ENCODE measurements at places on chromosomes 6 and 20.

GRCh38 chr6:168968228-168968627 is 285.4 kb downstream of the THBS2 start:
- DNase-seq, result peak; percentile 81

- DNase-seq, result peak; percentile 80
Measured at GRCh38 chr6:39361657-39362486, 39.4 kb upstream of the KCNK16 start.

- no peak for DNase-seq
Measured at GRCh38 chr6:69985180-69985579, 118.8 kb downstream of the COL19A1 start.

- DNase-seq, result no peak
Measured at GRCh38 chr6:76166874-76167273, 94.4 kb upstream of the IMPG1 start.

- peak; percentile 91 for DNase-seq
Measured at GRCh38 chr20:50186151-50186885, 4.3 kb upstream of the CEBPB start.

DNA sequence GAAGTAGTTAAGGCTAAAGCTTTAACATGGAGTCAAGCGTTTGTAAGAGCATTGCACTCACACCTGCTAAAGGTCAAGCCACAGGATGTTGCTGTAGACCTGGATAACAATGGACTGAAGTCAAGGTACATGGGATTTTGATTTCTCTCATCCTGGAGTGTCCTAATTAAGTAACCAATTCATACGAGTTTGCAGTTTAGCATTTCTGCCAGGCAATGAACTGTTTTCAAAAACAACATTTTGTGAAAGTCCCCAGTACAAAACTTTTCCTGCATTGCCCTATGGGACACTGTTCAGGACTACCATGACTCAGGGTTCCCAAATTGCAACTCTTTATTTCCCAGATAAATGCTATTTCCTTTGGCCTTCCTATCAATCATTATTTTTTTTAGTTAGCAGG is 17.4 kb upstream of the SIRPB1 start:
- no peak for DNase-seq

DNA sequence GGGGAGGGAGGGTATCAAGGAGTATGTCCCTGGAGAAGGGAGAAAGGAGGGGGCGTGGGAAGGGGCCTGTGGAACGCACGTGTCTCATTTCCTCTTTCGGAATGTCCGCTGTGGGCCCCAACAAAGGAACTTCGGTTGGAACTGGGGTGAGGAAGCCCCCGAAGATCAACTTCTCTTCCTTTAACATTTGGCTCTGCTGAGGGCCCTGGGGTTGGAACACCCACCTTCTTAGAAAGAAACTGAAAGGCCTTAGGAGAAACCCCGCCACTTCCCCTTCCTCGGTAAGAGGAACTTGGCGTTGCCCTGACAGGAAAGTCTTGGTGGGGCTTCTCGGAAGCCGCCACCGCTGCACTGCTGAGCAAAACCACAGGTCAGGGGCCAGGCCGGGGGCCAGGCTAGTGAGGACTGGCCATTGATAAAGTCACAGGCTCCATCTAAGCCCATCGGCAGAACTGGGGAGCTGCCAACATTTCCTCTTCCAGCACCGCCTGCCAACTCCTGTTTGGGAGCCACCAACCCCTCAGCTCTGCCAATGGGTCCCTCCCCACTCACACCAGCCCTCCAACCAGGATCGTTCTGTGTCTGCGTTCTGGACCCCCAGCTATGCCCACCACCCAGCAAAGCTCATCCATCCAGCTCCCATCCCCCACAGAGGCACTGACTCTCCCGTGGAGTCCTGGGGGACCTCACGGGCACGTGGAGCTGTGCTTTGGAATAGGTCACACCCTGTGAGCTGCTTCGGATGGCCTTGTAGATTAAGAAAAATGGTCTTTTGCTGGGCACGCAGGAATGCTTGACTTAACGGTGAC is 44.8 kb downstream of the FGD2 start:
- no peak for DNase-seq

- DNase-seq, result peak; percentile 61
Measured at GRCh38 chr6:108518714-108519576, 41.8 kb upstream of the FOXO3 start.

GRCh38 chr6:30483677-30484279 is 5.5 kb upstream of the HLA-E start:
- peak; percentile 69 for DNase-seq

DNA sequence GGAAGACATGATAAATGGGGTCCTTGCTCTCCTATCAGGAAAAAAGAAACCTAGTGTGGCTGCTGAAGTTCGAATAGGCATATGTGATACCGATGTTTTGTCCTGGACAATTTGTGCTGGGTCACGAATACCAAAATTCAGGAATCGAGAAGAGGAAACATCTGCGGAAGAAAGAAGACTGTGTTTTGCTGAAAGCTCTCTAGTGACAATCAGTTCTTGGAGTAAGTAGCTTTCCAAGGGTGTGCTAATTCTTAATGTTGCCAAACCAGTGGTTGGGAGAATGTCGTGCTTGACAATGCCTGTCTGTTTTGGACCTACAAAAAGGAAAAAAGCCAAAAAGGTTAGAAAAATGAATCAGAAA is 956.1 kb downstream of the PHF3 start:
- DNase-seq, result no peak

DNA sequence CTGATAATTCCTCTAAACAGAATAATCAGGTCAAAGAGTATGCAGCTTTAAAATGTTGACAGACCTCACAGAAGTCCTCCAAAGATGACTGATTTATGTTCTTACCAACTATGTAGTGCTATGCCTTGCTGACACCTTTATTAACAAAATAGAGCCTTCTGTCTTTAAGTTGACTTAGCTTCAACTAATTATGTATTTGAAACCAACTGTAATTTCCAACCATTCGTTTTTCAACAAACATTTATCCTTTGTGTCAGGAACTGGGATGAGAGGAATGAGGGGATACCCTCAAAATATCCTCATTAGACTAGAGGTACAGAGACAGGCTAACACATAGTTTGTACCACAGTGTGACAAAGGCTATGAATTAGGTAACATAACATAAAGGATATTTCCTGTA is 186.2 kb upstream of the ZNF217 start:
- DNase-seq, result no peak

DNA sequence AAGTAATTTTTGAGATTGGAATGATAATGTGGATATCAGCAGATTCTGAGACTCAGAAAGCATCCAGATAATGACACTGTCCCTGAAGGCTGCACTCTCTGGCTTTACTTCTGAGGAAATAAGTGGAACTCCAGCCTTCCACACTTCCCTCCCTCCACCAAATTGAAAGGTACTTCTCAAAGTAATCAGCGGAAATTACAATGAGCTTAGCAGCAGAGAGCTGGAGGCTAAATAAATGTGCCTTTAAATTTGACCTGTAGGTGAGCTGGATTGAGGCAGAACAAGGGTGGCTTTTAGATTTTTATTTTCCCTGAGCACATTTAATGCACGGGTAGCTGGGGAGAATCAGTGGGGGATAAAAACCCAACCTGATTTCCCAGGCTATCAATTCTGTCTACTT is 39.3 kb upstream of the RNF144B start:
- no peak for DNase-seq

DNA sequence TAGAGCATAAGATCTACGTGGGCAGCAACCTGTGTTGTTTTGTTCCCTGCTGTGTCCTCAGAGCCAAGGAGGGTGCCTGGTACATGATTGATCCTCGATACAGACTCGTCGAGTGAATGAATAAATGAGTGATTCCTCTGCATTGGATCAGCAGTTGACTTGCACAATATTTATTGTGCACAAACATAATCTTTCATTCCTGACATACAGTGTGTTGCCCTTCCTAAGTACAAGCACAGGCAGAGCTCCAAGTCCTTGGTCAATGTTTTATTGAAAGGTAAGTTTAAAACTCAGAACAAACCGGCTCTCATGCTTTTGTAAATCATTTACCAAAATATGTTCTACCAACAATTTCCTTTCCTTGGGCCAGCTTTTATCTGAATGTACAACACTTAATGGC is 57.4 kb downstream of the STMND1 start:
- no peak for DNase-seq

DNA sequence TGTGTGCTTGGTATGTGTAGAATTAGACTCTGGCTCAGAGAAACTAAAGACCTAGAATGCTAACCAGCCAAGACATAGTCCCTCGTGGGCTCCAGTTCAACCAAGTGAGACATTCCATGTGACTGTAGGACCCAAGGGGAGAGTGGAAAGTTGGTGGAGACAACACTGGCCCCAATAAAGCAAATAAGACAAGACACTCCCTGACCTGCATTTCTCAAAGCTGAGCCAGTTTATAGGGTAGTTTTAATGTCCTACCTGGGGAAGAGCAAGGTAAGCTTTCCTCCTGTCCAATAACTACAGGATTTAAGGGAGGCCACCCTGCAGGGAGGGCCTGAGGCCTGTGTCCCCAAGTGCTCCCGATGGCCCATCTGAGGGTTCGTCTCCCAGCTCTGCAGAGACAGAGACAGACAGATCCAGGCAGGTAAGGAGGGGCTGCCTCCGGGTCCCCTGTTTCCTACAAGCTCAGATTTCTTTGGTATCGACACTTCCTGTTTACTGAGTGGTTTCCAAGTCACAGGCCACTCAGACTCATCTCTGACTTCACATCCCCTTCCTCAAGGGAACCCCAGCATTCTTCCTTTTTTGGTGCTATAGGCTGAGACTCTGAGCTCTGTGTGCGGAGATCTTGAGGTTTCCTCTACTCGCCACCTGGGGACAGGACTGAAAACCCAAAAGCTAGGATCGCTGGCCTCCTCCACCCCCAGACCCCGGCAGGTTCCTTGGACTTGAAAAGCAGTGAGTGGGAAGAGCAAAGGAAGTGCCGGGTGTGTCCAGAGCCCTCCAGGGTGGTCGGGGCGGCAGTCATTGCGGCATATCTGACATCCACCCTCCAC is 92.4 kb downstream of the PRND start:
- DNase-seq, result no peak

GRCh38 chr20:22559711-22560318 is 24.6 kb downstream of the FOXA2 start:
- no peak for DNase-seq

GRCh38 chr6:158938811-158939254 is 61.2 kb downstream of the RSPH3 start:
- DNase-seq, result peak; percentile 28

DNA sequence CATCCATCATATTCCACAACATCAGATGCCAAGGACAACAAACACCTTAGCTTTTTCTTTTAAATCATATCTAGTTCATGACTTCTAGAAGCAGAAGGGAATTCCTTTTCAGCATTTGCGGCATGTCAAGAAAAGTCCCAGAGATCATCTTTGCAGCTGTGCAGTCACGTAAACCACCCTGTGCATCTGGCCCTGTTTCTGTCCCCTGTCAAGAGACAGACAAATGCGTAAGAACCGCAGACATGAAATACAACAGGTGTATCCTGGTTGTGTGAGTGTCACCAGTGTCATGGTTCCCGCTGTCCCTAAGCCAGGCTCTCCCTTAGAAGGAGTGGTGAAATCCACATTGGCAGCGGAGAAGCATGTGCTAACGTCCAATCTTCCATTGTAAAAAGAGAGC is 28.1 kb downstream of the LY86 start:
- DNase-seq, result no peak

- DNase-seq, result peak; percentile 66
Measured at GRCh38 chr20:12660918-12661317, 347.9 kb upstream of the SPTLC3 start.

GRCh38 chr6:85124472-85125354 is 325.2 kb upstream of the NT5E start:
- peak; percentile 41 for DNase-seq

GRCh38 chr6:39792540-39793450 is 619 bp downstream of the DAAM2 start:
- no peak for DNase-seq

GRCh38 chr6:18835976-18836375 is 448.8 kb downstream of the RNF144B start:
- no peak for DNase-seq

GRCh38 chr6:15905488-15906419 is 223.1 kb upstream of the MYLIP start:
- no peak for DNase-seq

DNA sequence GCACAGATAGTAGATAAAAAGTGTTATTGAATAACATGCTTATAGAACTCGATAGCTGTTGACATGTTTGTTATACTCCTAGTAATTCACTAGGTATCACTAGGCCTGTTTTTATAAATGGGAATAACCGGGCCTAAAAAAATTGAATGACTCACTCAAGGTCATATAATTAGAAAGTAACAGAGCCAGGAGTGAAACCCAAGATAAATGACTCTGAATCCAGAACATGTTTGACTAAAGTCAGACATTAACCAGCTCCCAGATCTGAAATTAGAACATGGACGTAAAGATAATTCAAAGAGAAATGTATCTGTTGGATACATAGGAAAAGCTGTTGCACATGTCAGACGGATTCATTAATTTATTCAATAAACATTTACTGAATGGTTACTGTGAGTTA is 26.9 kb downstream of the RGS17 start:
- DNase-seq, result no peak

DNA sequence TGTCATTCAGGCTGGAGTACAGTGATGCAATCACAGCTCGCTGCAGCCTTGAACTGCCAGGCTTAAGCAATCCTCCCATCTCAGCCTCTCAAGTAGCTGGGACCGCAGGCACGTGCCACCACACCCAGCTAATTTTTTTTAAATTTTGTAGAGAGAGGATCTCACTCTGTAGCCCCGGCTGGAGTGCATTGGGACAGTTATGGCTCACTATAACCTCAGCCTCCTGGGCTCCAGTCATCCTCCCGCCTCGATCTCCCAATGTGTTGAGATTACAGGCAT is 86.5 kb downstream of the SERAC1 start:
- no peak for DNase-seq

GRCh38 chr6:110653381-110653780 is 161.9 kb downstream of the CDK19 start:
- no peak for DNase-seq

DNA sequence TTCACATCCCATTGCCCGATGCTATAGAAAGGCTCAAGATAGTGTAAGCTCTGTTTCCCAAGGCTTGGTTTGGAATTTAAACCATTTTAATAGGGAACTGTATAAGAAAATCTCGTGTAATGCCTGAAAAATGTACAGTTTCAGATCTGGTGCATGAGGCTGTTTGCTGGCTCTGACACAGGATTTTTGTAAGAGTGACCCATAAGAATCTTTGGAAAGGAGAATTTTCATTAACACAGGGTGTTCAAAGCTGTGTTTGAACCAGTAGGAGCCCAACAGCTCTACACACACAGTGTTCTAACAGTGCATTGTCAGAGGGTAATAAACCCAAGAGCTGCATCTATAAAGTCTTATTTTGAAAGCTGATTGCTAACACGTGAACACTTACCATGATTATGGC is 293.5 kb downstream of the PRL start:
- DNase-seq, result no peak

DNA sequence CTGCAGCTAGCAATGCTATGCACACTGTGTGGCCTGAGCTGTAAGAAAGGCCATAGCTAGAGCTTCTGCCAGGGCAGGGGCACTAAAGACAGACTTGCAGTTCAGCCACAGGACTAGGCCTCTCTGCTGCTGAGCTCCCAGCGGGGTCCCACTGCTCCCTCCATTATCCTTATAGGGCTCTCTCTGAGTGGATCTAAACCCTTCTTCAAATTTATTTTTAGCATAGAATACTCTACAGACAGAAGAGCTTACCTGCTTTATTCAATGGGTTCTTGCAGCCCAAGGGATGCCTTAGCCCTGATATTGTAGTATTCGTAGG is 100.9 kb upstream of the MLN start:
- no peak for DNase-seq

GRCh38 chr20:48637461-48637860 is 190.3 kb downstream of the PREX1 start:
- DNase-seq, result no peak

- DNase-seq, result peak; percentile 86
Measured at GRCh38 chr6:28865401-28866204, 58.2 kb downstream of the TRIM27 start.
